ENCODE measurements at places on chromosomes 3 and 15.

- DNase-seq = peak; percentile 51
Observed at GRCh38 chr15:74307827-74308811, 59.3 kb downstream of the CYP11A1 start.

DNA sequence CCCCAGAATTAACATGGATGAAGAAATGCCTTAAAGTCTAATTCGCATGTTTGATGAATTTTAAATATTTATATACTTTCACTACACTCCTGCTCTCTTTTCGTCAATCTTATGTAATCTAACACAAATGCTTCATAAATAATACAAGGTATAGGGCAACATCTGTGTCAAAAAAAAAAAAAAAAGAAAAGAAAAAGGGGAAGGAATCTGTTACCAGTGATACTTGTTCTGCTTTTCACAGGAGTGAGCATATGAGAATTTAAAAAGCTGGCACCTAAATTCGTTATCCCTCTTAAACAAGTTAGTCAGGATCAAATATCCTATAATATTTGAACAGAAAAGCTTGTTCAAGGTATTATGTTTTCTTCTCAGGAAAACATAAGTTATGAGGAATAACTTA, 243.8 kb downstream of the KCNH8 start:
- DNase-seq = no peak

- peak; percentile 55 for DNase-seq
Observed at GRCh38 chr3:168974617-168975403, 688.7 kb downstream of the MECOM start.

DNA sequence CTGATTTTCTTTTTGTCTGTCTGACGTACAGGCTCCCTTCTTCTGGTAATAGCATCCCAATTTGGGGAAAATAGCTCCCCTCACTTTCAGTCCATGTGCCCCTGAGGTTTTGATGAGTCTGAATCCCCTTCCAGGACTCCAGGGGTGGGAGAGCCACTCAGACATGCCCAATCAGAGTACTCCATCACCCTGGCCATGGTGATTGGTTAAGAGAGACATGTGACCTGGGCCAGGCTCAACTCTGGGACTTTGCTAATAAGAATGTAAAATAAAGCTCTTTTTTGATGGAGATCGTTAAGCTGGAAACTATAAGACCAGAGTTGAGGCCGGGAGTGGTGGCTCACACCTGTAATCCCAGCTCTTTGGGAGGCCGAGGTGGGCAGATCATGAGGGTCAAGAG, 9.2 kb upstream of the MEF2A start:
- DNase-seq = no peak

DNA sequence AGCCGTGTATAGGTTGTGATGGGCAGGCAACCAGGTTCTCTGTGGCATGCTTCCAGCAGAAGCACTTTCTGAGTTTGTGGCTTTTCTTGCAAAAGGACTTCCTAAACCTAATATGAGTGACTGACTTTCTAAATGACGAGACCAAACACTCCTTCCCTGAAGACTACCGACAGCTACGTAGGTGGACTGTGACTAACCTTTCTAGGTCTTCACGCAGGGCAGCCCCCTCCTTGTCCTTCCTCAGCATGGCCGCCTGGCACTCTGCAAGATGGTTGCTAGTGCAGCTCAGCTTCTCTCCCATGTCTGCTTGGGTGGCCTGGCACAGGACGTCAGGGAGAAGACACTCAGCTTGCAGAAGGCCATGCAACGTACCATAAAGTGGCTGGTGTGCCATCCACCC, 20.9 kb downstream of the CXCR6 start:
- DNase-seq = no peak

GRCh38 chr3:114332342-114333179, 38.7 kb downstream of the TIGIT start:
- DNase-seq = no peak

DNA sequence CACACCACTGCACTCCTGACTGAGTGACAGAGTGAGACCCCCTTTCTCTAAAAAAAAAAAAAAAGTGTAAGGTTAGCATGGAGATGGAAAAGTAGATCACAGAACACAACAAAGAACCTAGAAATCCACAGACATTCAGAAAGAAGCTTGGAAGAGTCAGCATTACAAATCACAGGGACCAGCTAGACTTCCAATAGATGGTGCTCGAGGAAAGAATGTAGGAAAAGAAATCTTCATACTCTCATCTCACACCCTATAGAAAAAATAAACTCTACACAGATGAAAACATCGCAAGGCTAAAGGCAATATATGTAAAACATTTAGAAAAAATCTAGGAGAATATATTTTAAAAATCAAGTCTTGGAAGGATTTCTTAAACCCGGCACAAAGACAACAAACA, 94.5 kb upstream of the ABHD17C start:
- DNase-seq = no peak

DNA sequence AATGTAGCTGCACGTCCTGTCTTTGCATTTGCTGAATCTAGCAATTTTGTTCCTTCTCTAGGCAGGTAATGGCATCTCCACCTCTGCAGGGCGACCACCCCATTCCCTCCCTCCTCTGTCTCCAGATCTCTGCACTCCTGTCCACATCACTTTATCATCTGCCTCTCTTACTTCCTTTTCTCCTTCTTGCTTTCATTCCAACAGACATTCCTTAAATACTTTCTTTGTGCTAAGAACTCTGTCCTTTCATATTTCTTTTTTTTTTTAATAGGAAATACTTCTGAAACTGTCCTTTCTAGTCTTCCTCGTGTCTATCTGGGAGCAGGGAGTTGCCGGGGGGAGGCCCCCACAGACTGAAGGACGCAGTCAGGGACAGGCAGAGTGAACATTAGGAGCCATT, 7.2 kb downstream of the ITIH3 start:
- DNase-seq = no peak

DNA sequence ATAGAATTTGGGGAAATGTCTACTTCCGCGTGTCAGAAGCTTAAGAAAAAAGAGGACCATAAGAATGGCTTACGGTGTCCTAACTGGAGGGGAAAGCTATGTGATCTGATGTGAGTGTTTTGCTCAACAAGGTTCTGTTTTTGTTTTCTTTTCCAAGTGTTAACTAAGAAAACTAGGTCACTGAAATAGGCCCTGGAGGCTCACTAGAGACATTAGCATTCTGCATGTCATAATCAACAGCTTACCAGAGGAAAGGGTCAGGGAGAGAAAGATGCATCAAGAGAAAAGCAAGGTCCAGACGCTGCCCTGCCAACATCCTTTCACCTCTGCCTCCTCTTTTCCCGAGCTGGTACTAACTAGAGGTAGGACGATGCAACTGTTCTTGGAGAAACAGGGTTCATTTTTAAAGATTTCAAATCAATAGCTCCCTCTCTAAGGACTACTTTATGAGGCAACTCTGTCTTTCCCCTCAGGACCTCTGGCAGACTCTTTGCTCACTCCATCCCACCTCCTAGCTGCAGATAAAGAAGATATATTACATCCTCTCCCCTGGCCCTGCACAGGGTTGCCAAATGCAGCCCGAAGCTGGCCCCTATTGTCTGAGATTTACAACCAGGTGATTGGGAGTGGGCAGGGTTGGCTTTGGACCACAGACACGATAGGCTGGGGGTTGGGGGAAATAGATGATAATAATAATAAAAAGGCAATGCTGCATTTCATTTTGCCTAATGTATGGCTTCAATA, 209.9 kb upstream of the SLC2A2 start:
- DNase-seq = no peak

- DNase-seq = no peak
Observed at GRCh38 chr3:55556619-55557537, 69.8 kb upstream of the WNT5A start.

Data from NCI-H446 treated with DMSO at 0.1 percent for 48 hours (cell line).